ENCODE measurements at places on chromosomes 4 and X. TPM values are rescaled to one million over a fixed set of nuclear protein-coding genes. Genes with fewer than 3 reads are reported as not detected.

The FRAS1 gene
- 23.5 TPM for total RNA-seq

The DOCK11 gene
- total RNA-seq = 21.0 TPM

The MAGEA2 gene
- not detected for total RNA-seq

The TBX22 gene
- 1.3 TPM for total RNA-seq

The XG gene
- total RNA-seq = 5.5 TPM

The ELOVL6 gene
- total RNA-seq = 23.7 TPM

The ZNF157 gene
- 2.6 TPM for total RNA-seq

The FABP2 gene
- total RNA-seq = not detected

The ETDB gene
- total RNA-seq = not detected

The PABPC5 gene
- 8.4 TPM for total RNA-seq

The SLC7A11 gene
- 7.1 TPM for total RNA-seq

The CLDN22 gene
- total RNA-seq = not detected

The DUSP21 gene
- not detected for total RNA-seq

The CFI gene
- total RNA-seq = 44.0 TPM

The DYNLT3 gene
- 39.4 TPM for total RNA-seq

The HNRNPH2 gene
- 86.1 TPM for total RNA-seq

The MAB21L2 gene
- 47.0 TPM for total RNA-seq

The SLIT2 gene
- total RNA-seq = 46.3 TPM

The ALB gene
- total RNA-seq = 0.71 TPM

The MANBA gene
- 52.5 TPM for total RNA-seq

Data from camera-type eye (tissue), 1 donor.